ENCODE measurements at places on chromosomes 5 and 9.
A peak's percentile ranks its signal among the peaks of the same experiment; 100 is the strongest.

DNA sequence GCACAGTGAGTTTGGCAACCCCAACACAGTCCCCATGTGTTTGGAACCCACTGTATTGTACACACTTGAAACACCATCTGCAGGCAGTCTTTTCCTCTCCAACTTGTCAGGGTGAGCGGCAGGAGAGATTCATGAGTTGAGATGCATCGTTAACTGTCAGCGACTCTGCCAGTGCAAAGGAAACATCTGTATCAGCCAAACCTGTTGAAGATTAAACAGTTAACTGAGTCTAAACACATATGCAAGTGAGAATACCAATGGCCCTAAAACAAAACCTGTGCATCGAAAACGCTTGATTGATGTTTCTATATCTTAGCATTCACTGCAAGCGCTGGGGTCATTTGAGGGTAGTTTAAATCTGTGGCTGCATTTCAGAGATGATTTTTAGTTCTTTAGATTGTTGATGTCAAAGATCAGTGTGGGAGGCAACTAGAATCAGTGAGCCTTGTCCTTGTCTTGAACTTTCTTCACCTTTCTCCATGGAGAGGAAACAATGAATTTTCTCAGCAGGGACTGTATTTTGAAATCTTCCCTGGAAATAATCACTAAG lies 41.3 kb upstream of the PAM start:
- peak; percentile 37 for DNase-seq

DNA sequence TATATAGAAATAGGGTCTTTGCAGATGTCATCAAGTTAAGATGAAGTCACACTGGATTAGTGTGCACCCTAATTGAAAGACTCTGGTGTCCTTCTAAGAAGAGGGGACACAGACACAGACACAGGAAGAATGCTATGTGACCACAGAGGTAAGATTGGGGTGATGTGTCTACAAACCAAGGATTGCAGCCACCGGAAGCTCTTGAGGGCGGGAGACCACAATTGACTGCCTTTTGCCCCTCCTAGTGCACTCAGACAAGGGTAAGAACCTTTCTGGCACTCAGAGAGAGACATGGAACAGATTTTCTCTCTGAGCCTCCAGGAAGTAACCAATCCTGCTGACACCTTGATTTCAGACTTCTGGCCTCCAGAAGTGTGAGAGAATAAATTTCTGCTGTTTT lies 51.2 kb upstream of the ARAP3 start:
- no peak for DNase-seq

DNA sequence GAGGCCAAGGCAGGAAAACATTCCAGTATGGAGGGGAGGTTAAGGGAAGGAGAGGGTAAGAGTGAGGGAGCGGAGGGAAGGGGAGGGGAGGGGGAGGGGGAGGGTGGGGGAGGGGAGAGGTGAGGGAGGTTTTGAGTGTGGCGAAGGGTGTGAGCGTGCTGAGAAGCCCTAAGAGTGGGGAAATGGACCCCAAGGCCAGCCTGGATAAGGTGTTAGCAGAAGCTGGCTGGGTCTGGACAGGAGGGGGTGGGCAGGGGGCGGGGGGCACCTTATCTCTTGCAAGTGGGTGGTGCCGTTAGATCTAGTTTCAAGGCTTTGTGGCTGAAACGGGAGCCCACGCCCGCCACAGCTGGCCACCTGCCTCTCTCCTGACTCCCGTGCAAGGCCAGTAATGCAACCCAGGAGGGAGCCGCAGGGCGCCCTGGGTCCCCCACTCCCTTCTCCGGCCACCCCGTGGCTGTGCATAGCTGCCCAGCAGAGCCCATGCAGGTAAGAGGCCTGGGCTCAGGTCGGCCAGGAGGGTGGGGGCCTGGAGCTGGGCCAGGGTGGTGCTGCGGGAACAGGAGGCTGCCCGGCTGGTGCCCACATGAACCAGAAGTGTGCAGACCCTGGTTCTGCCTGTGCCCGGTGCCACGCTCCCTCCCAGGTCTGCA lies 677 bp downstream of the RNF224 start:
- no peak for DNase-seq

DNA sequence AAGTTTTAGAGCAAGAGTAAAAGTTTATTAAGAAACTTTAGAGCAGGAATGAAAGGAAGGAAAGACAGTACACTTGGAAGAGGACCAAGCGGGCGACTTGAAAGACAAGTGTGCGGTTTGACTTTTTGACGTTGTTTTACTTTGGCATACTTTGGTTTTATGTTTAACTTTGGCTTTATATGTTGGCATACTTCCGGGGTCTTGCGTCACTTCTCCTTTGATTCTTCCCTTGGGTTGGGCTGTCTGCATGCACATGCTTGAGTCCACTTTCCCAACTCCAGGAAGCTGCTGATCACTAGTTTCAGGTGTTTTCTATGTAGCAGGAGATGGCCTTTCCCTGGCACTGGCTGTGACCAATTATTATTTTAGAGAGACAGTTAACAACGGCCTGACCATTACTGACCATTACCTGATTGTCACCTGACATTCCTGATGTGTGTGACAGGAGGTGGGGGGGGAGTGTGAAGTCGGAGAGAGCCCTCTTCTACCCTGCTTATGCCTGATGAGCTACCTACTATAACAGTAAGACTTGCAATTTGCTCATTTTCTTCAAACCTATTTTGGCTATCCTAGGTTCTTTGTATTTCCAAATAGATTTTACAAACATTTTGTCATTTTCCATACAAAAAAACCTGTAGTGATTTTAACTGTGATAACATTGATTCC lies 45.5 kb downstream of the TNFSF8 start:
- no peak for DNase-seq

DNA sequence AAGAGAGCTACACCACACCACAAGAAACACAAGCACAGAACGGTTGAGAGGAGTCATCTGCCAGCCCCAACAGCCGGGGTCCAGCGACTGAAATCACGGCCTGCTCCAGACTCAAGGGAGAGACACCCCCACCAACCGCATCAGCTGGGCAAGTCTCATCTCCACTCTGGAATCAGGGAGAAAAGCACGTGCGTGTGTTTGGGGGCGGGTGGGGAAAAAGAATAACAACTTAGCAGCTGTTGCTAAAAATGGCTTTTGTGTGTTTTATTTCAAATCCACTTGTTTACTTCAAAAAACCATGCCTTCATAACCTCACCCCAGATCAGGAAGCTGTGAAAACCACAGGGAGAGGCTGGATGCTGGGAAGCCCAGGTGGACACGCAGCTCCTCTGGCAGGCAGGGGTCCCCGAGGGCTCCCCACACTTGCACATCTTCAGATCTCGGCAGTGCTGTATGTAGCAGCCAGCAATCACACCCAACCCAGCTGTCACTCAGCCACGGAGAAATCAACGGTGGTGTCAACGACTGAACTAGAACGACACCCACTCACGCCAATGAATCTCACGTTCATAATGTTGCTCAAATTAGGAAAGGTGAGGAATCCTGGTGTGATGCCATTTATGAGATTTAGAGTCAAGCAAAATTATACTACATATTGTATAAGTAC lies 19.0 kb downstream of the PNPLA7 start:
- no peak for DNase-seq

GRCh38 chr9:106878934-106879333 lies 16.0 kb downstream of the ZNF462 start:
- DNase-seq: no peak

GRCh38 chr9:96430377-96430776 lies 12.2 kb upstream of the ZNF367 start:
- no peak for DNase-seq

DNA sequence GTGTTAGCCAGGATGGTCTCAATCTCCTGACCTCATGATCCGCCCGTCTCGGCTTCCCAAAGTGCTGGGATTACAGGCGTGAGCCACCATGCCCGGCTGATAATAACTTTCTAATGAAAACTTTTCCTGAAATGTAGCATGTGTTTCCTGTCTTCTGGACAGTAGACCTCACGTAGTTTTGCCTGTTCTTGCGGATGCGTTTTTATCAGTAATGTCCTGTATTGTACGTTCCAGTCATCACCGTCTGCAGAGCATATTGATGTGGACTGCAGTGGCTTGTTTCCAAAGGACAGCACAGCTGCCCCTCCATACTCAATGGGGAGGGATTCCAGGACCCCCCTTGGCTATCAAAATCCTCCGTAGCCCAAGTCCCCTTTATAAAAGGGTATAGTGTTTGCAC lies 12.8 kb downstream of the EXOC3 start:
- no peak for DNase-seq

DNA sequence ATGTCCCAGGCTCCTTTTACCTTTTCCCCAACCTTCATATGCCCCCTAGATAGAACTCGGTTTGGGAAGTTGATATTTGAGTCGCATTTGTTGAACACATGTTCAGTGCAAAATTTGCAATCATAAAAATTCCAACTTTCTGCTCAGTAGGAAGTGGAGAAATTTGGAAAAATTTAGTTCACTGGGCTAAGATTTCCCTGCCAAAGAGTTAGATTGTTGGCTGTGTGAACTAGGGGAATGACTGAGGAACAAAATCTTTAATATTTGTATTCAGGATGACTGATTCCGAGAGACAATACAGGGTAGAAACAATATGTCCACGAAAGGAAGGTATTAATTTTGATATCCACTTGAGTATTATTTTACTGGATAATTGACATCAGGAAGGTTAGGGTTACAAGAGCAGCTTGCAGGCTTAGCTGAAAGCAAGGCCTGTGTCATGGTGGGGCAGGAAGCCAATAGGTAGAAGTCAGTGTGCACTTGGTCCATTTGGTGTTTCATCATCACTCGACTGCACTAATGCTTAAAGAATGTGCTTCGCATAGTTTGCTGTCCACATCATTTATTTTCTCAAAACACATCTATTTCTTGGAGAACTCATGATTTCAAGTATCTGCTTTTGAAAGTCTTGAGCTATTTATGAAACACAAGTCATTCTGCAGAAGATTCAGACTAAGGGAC lies 59.4 kb upstream of the GNA14 start:
- DNase-seq: no peak

DNA sequence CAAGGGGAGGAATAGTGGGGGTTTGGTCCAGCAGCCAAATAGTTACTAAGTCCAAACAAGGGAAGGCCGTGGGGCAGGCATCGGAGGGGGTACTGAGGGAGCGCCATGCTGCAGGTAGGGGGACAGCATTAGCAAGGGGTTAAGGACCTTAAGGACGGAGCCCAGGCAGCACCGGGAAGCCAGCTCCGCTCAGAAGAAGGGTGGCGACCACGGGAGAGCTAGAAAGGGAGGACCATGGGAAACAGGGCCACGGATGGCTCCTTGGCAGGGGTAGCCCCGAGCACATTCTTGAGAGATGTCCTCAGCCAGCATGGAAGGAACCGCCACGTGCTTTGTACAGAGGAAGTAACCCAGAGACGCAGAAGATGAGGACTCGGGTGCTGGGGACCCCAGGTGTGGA lies 76.2 kb upstream of the STXBP1 start:
- no peak for DNase-seq

Data from right renal cortex interstitium (tissue), 3 donors.